ENCODE measurements at places on chromosomes 3 and 15.
A peak's percentile ranks its signal among the peaks of the same experiment; 100 is the strongest.

DNA sequence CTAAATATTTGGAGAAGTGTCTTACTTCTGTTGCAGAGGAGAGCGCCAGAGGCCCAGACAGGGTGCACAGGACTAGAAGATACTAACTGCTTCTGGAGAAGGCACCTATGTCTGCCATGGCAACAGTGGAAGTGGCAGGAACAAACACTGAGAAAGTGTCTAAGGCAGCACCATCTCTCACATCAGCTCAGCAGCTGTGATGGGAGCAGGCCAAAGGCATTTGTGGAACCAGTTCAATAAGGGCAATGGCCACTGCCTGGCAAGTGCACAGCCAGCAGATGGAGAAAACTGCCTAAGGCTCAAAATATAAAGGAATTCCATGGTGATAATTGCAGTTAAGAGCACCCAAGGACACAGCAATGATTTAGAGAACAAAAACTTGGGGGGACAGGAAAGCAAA is 563.0 kb upstream of the CCDC54 start:
- no peak for DNase-seq

DNA sequence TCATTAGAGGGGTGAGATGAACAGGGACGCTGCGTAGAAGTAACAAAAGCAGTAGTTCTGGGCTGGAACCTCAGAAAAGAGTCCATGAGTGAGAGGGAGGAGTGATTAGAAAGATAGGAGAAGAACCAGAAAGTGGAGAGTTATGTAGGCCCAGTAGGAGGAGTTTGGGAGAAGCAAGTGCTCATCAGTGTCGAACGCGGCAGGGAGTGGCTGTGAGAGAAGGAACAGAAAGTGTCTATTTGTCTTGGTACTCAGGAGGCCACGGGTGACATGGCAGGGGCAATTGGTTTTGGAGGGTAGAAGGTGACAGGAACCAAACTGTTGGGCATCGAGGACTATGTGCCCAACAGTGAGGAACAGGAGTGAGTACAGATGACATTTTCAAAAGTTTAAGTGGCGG is 1.3 kb upstream of the INSYN1 start:
- no peak for DNase-seq

GRCh38 chr3:59185591-59186369 is 136.0 kb upstream of the CFAP20DC start:
- DNase-seq, result no peak

GRCh38 chr15:61153291-61153690 is 75.8 kb downstream of the RORA start:
- no peak for DNase-seq

- DNase-seq, result no peak
Measured at GRCh38 chr15:99345242-99345641, 94.0 kb downstream of the LRRC28 start.

GRCh38 chr3:120214176-120214575 is 70.8 kb downstream of the GPR156 start:
- DNase-seq, result no peak

GRCh38 chr15:74283368-74283767 is 47.2 kb downstream of the CCDC33 start:
- DNase-seq, result no peak

DNA sequence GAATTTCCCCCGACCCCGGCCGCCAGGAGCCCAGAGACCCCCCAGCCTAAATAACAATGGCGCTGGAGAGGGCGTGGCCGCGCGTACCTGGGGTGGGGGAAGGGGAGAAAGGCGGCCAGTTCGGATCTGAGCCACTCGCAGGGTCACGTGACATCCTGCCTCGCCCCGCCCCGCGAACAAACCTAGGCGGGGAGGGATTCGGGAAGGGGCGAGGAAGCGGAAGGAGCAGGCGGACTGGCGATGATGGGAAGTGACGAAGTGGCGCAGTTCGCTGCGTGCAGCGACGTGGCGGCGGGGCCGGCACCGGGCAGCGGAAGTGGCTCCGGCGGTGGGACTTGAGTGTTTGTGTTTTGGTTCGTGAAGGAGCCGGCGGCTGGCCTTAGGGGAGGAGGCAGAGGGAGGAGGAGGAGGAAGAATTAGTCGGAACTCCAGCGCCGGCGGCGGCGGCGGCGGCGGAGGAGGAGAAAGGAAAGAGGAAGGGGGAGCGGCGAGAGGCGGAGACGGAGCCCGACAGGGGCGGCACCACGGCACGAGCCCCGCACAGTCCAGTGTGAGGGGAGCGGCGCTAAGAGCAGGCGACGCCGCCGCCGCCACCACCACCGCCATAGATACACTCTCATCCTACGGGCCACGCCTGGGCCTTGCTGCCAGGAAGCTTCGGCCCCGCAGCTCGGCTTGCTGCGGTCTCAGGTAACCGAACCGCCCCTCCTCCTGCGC is at the start of gene RAB5A:
Gene RAB5A, plus strand, starts transcription at position 266 of the 717 bp plus-strand sequence. CDS start 3,802 bp downstream, outside the sequence.
- peak; percentile 98 for DNase-seq

GRCh38 chr3:54353946-54354345 is 231.6 kb downstream of the CACNA2D3 start:
- DNase-seq, result no peak

GRCh38 chr3:195104340-195104739 is 166.6 kb downstream of the XXYLT1 start:
- no peak for DNase-seq

GRCh38 chr15:79296583-79296982 is 14.1 kb downstream of the ANKRD34C start:
- no peak for DNase-seq

DNA sequence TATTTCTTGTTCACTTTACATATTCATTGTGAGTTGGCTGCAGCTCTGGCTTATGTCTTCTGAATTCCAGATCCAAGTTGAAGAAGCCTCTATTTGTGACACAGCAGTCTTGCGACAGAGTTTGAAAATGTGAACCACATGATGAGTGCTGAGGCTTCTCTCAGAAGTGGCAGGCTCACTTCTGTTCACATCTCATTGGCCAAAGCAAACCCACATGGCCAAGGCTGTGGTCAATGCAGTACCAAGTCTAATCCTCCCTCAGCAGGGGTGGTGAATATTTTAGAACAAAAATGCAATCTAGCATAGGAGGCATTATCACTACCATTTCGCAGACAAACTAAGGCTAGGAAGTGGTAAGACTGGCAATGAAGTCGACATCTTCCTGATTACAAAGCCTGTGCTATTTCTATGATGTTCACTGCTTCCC is 45.2 kb downstream of the CDCP1 start:
- no peak for DNase-seq

DNA sequence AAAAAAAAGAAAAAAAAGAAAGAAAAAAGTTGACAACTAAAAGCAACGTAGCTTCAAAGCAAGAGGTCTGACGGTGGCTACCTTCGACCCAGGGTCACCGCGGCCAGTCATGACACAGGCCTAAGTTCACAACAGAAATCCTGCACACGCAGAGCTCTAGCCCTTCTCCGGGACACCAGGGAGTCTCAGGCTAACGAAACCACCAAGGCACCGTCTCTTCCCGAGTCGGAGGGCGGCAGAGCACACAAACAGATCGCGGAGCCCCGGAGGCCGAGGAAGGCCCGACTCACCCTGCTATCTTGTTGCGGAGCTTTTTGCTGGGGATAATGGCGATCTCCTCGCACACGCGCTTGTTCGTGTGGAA is 584 bp downstream of the RPS17 start:
- DNase-seq, result no peak

DNA sequence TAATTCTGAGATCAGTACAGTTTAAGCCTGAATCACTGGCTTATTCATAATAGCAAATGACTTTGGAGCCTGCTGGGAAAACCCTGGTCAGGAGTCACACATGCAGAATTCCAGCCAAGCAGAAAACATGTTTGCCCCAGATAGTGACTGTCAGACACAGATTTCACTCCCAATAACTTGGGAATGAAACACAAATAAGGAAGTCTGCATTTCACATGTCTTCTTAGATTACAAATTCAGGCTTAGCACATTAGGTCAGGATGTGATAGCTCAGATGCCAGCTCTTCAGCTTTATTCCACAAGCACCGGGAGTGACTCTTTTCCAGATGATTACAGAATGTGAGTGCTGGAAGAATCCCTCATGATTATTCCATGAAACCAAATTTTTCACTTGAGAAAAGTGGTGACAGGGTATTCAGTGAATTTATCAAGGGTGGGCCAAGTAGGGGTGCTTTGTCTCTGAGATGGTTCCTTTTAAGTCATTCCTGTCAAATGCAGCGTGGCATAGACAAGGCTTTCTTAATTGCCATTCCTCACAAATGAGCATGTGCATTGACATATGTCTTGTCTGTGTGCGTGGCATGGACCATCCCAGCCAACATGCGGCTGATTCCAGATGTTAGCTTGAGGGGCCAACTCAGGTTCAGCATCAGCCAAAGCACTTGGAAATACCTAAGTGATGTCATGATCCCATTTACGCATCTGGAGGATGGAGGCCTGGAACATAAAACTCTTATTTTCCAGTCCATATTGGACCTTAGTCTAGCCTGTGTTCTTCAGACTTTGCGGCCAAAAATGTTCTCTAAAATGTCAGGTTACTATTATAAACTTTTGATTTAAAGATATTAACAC is 191.0 kb downstream of the EPHB1 start:
- no peak for DNase-seq

DNA sequence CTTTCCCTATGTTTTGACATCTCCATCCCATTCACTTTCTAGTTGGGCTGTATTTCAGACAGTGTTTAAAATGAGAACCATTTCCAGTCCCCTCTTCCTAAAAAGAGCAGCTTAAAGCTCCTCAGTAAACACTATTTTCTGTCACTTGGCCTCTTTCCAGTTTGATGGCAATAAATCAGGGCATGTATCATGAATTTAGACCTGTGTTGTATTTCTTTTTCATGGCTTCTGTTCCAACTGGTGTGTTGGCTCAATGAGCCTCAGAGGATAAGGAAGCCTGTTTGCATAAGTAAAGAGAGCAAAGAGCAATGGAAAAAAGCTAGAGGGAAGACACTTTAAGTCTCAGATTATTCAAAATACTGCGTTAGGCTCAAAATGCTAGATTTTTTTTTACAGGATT is 7.2 kb downstream of the CCDC80 start:
- no peak for DNase-seq

DNA sequence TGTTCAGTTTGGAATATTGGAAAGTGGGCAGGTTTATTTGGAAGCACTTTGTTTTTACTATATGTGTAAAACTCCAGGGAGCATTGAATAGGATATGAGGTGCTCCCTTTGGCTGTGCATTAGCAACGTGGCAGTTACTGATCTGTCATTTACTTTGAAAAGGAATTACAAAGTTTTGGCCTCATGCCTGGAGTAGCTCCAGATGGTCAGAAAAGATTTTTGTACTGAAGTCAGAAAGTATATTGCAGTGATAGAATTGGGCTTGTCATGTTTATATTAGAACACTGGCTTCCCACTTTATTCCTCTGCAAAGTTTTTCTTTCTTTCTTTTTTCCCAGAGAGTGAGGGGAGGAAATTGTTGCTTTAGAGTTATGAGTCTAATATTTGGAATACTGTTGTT is 26.1 kb downstream of the FNDC3B start:
- no peak for DNase-seq

- no peak for DNase-seq
Measured at GRCh38 chr3:120425572-120426250, 25.1 kb downstream of the FSTL1 start.

GRCh38 chr3:140532793-140533330 is 145.0 kb upstream of the TRIM42 start:
- no peak for DNase-seq

DNA sequence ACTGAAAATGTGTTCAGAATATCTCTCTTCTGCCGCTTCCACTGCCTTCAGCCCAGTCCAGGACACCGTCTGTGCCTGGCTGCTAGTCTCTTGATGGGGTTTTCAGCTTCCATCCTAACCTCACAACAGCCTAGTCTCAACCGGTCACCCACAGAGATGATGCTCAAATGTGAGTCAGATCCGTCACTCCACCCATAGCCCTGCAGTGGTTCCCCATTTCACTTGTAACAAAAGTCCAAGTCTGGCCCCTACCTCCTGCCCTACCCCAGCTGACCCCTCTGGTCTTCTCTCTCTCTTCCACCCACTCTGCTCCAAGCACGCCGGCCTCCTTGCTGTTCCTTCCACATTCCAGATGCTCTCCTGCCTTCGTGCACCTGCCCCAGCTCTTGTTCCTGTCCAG is 68.1 kb downstream of the PPARG start:
- no peak for DNase-seq

GRCh38 chr3:145017959-145018358 is 1046.3 kb downstream of the DIPK2A start:
- no peak for DNase-seq

DNA sequence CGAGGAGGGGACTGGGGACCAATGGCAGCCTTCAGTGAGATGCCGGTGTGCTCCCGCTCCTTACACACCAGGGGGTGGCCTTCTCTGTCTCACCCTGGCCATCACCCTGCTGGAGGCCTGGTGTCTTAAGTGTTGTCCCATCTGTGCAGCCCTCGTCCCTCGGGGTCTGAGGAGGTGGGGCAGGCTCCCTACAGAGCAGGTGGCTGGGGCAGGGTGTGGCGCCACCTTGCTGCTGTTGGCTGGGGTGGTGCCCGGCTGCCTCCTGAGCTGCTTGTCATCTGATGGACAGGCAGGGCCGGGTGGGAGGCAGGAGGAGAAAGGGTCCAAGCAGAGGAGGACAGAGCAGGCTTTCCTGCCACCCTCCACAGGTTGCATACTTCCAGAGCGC is 25.9 kb downstream of the PTPN23 start:
- no peak for DNase-seq

DNA sequence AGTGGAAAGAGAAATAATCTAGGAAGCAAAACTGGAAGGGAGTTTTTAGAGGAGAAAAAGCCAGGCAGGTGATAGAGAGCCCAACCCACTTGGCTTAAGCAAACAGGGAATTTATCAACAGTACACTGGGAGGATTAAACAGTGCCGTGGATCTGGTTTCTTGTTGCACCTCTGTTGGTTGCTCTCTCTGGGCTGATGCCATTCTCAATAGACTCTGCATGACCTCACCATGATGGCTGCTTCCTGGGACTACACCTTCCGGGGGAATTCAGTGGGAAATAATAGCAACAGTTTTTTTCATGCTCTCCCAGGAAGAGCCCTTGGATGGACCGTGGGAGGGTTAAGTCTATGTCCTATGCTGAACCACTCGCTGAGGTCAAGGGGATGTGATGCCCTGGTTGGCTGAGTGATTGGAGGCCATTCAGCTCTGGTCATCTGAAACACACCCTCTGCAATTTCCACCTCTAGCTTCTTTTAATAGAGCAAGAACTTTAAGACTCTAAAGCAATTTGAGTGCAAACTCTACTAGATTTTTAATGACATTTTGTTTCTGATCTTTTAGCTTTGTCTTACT is 74.2 kb downstream of the EPHB1 start:
- DNase-seq, result no peak

DNA sequence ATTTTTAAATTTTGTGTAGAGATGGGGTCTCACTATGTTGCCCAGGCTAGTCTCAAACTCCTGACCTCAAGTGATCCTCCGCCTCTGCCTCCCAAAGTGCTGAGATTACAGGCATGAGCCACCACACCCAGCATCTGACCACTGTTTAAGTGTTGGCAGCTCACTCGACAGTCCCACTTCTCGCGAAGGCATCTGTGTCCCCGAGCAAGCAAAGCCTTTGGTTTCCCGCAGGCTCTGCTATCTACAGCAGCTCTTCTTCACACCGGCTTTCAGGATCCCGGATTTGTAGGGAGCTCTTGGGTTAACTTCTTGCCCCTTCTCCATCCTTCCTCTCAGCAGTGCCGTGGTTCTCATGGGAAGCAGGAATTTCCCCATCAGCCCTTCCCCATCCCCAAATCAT is 240.9 kb downstream of the VPS13C start:
- DNase-seq, result no peak

All from NT2/D1 (cell line).